ENCODE measurements at places on chromosomes 6 and 20. TPM values are rescaled to one million over a fixed set of nuclear protein-coding genes. Genes with fewer than 3 reads are reported as not detected.

Gene RSPO3
- total RNA-seq: 1.2 TPM

Gene PHACTR3
- not detected for total RNA-seq

Gene PDRG1
- 3.5 TPM for total RNA-seq

Gene THBS2
- 1,449 TPM for total RNA-seq

Gene PSMB9
- total RNA-seq: 11.6 TPM

Gene PTPRT
- total RNA-seq: not detected

Gene CABLES2
- total RNA-seq: 2.4 TPM

Gene GLP1R
- not detected for total RNA-seq

Gene EDN1
- 2.8 TPM for total RNA-seq

Gene KHDC1L
- not detected for total RNA-seq

Gene GPSM3
- total RNA-seq: 0.59 TPM

Gene DLL1
- total RNA-seq: under 0.01 TPM

Gene ID4
- total RNA-seq: 2.4 TPM

Gene FHL5
- not detected for total RNA-seq

Gene SAMD3
- 24.1 TPM for total RNA-seq

Gene CEP162
- 6.4 TPM for total RNA-seq

Data from smooth muscle cell of the umbilical artery (primary cell).